ENCODE measurements at places on chromosomes 3 and 15. TPM values are rescaled to one million over a fixed set of nuclear protein-coding genes. Genes with fewer than 3 reads are reported as not detected.

PP2D1 gene
- not detected for polyA plus RNA-seq

SERINC4 gene
- polyA plus RNA-seq, result not detected

SERPINI1 gene
- polyA plus RNA-seq, result 8.4 TPM

PLSCR2 gene
- not detected for polyA plus RNA-seq

DNA sequence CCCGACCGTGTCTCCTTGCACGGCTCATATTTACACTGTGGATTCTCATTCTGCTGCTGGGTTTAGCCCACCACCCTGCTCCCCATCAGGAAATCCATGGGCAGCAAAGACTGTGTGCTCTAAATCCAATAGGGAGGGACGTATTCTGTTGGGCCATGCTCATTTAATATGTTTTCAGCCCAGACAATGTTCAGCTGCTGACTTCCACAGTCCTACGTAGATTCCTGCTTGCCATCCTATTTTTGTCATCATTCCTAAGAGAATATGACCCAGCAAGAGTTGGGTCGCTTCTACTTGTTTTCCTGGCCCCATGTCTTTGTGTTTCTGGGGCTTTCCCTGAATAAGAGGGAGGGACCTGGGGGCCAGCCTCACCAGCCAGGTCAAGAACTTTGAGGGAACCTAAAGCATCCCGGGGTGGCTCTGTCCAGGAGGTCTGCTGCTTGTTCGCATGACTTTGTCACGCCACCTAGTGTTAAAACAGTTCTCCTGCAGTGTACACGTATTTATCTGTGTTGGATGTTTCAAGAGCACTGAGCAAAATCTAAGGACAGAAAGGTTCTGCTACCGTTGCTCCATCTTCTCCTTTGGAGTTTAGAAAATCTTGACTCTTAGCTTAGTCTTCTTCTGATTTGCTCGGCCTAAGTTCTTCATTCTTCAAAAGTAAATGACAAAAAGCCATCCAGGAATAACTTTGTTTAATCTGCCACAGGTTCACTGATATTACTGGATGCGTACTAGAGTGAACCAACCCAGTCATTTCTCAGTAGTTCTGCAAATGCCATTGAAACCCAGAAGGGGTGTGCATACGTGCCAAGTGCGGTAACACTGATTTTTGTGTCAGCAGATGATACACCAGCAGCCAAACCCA is 79.8 kb upstream of the NR2E3 start:
- DNase-seq, result peak; percentile 40

GRCh38 chr15:73724212-73724611 is 28.9 kb downstream of the INSYN1 start:
- DNase-seq, result no peak

- DNase-seq, result no peak
Measured at GRCh38 chr3:101848326-101848725, 988 bp upstream of the NFKBIZ start.

DNA sequence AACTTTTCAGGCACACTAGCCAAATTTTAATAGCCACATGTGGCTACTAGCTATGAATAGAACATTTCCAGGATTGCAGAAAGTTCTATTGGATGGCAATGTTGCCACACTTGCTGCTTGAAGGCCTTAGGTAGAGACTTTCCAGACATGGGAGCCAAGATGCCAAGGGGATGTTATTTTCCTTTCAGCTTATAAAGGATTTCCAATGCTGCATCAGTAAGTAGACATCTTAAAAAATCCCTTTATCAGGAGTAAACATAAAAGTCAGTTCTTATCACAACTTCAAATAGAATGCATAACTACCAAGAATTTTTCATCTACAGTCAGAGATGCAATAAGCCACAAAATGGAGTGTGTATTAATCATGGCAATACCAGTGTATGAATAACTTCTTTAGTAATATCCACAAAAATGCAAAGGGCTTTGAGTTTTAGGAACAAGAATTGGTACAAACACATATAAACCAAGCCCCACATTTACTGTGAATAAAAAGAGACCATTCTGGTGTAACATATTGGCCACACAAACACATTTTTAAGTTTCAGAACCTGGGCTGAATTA is 457.1 kb upstream of the ADAMTS9 start:
- DNase-seq, result no peak

- DNase-seq, result no peak
Measured at GRCh38 chr15:68609629-68610028, 30.8 kb downstream of the CORO2B start.

DNA sequence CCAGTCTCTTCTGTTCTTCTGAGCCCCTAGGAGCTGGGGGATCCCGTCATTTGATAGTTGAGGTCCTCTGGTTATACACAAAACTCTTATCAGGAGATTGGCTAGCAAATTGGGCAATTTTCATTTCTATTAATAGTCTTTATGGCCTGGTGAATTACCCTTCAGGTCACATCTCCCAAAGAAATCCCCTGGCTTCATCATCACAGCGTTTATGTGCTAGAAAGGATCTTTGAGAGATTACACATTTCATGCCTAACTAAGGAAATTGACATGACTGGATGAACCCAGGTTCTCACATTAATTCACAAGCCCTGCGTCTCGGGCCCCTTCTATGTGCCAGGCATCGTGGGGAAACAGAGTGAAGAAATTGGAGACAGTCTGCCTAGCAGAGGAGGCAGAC is 227.4 kb upstream of the PROK2 start:
- no peak for DNase-seq

- DNase-seq, result no peak
Measured at GRCh38 chr15:71747128-71748083, 62.9 kb upstream of the NR2E3 start.

DNA sequence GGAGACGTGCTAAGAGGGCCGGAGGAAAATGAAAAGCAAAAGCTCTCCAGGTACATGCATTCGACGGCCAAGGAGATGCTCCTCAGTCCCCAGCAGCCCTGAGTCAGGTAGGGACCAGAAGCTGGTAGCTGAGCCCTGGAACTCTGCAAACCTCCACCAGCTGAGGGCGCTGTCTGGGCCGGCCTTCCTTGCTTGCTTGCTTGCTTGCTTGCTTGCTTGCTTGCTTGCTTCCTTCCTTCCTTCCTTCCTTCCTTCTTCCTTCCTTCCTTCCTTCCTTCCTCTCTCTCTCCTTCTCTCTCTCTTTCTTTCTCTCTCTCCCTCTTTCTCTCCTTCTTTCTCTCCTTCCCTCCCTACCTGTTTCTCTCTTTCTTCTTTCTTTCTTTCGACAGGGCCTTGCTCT is 94.6 kb upstream of the RASGRF1 start:
- DNase-seq, result peak; percentile 25

- peak; percentile 45 for DNase-seq
Measured at GRCh38 chr3:149267565-149267964, 45.9 kb upstream of the CP start.

- no peak for DNase-seq
Measured at GRCh38 chr3:134309987-134310700, 59.5 kb upstream of the RYK start.

GRCh38 chr15:73946046-73946721 is 19.9 kb downstream of the LOXL1 start:
- DNase-seq, result no peak

- DNase-seq, result no peak
Measured at GRCh38 chr3:197076415-197076814, 46.8 kb upstream of the MELTF start.

- no peak for DNase-seq
Measured at GRCh38 chr3:98972155-98972554, 70.7 kb upstream of the DCBLD2 start.

DNA sequence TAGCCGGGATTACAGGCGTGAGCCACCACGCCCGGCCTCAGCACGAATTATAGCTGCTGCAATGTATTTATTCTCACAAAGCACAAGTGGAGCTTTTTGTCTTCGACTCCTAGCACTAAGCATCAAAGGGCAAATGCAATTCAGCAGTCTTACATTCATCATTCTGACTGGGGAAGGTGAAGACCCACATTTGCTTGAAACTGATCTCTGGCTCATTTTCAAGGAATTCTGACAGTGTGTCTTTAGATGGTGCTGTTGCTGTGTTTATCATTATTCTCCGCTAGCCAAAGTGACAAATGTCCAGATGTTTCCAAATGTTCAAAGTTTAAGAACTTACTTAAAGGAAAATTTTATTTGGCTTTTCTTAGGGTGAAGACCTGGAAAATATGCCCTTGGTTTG is 55.9 kb downstream of the SGO1 start:
- DNase-seq, result no peak

- DNase-seq, result no peak
Measured at GRCh38 chr3:98884675-98885371, 16.7 kb downstream of the DCBLD2 start.

DNA sequence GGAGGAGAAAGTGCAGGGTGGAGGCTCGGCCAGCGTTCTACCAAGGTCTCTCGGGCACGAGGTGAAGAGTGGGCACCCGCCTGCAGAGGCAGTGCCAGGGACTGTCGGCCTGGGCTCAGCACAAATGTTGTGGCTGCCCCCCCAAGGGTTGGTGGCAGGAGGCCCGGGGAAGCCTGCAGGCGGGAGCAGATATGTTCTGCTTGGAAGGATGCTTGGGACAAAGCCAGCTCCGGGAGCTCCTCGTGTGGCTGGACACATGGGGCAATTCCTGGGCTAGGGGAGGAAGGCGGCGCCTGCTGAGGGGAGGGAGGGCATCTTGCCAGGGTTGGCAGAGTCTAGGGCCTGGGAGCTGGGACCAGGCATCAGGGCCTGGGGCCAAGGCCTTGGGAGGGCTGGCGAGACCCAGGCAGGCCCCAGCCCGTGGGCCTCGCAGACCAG is 30.4 kb upstream of the FBLN2 start:
- no peak for DNase-seq
